Karpas-422 (cell line): ENCODE measurements at places on chromosomes 5 and 9.

- DNase-seq: peak; percentile 43
These were observed 25.8 kb upstream of the RNF130 start for GRCh38 chr5:180097163-180097894.

DNA sequence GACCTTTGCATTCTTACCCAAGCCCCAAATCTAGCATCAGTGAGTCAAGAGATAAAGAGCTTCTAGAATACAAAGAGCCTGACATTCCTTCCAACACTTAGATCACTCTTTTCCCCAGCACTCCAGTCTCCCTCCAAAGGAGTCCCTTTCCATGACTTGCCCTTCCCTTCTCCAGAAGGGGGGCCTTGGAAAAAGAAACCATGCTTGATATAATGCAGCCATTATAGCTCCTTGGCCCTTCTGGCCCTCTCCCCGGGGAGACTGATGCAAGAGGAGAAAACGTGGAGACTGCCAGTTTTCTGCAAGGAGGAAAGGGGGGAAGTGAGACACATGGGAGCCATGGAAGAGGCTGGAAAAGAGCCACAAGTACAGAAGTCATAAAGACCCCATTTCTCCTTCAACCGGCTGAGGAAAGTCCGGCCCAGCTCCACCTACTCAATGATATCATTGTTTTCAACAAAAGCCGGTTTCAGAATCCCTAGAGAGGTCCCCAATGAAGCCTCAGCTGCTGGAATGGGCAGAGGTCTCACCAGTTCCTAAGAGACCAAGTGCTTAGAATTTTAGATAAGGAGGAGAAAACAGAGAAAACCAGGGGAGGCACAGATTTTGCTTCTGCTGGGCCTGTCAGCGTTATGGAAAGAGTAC lies 29.0 kb downstream of the ADAM19 start:
- no peak for DNase-seq

- no peak for DNase-seq
These were observed 21.3 kb downstream of the ABCA1 start for GRCh38 chr9:104906441-104907277.

DNA sequence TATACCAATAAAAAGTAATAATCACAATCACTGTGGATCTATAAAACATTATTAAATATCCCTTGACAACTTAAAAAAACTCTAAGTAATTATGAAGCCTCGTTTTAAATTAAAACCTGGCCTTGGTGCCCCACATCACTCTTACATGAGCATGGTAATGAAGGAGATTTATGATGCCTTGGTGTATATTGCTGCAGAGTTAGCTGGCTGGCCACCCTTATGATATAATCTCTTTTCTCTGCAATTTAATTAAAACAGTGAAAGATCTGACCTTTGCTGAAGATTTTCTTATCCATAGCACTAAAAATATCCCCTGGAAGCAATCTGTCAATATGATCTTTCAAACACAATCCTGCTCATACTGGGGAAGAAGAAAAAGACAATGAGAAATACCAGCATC lies 48.8 kb upstream of the PCSK1 start:
- no peak for DNase-seq

- no peak for DNase-seq
These were observed 783.8 kb upstream of the EDIL3 start for GRCh38 chr5:85168474-85168873.
